ENCODE measurements at places on chromosomes 6 and 20.

- DNase-seq, result no peak
Observed at GRCh38 chr20:17466641-17467040, 64.5 kb downstream of the BFSP1 start.

DNA sequence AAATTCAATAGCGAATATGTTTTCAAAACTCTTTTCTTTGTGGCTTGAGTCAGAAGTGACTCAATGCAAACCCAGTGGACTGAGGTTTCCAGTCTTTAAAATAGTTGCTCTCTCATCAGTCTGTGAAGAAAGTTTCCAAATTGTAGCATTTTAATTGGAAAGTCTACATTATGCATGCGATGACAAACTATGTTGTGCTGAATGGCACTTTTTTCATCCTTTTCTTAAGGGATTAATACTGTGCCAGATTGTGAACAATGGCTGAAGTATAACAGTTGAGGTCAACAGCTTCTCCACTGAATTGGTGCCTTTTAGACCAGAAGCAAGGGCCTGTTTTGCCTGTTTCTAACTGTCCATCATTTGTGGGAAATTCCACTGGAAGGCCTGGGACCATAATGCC, 377.1 kb downstream of the BTBD9 start:
- no peak for DNase-seq

GRCh38 chr20:58590679-58591473, 60.2 kb upstream of the STX16 start:
- no peak for DNase-seq

DNA sequence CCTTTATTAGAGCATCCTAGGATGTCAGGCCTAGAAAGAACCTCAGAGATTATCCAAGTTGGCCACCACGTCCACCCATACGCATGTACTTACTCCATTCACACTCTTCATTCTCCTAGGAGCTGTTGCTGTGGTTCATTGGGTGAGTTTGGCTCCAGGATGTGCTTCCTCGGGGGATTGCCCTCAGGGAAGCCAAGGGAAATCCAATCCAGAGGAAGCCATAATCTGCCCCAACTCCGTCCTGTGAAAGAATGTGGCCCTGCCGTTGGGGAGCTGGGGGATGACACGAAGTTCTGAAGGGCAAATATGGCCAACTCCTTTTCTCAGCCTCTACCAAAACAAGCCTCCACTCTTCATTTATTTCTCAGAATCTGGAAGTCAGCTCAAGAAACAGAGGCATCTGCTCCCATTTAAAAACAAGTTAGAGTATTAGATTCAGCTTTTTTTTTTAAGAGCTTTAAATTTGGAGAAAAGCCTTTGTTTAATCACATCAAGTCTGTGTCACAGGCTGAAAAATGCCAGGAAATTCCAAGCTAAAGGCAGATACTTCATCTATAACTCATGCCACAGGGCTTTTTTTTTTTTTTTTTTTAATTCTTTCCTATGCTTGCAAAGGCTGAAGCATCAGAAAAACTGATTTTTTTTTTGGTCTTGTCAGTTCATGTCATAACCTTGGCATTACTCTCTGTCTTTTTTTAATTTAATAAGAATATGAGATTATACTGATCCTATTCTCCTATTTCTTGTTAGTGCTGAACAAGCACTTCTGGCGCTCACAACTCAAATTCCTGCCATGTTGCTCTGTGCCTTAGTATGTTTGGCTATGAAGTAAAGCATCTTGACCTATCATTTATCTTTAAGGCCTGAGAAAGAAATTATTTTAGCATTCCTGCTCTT, 480.9 kb upstream of the MARCKS start:
- no peak for DNase-seq

GRCh38 chr6:167244991-167245390, 46.1 kb upstream of the UNC93A start:
- no peak for DNase-seq

DNA sequence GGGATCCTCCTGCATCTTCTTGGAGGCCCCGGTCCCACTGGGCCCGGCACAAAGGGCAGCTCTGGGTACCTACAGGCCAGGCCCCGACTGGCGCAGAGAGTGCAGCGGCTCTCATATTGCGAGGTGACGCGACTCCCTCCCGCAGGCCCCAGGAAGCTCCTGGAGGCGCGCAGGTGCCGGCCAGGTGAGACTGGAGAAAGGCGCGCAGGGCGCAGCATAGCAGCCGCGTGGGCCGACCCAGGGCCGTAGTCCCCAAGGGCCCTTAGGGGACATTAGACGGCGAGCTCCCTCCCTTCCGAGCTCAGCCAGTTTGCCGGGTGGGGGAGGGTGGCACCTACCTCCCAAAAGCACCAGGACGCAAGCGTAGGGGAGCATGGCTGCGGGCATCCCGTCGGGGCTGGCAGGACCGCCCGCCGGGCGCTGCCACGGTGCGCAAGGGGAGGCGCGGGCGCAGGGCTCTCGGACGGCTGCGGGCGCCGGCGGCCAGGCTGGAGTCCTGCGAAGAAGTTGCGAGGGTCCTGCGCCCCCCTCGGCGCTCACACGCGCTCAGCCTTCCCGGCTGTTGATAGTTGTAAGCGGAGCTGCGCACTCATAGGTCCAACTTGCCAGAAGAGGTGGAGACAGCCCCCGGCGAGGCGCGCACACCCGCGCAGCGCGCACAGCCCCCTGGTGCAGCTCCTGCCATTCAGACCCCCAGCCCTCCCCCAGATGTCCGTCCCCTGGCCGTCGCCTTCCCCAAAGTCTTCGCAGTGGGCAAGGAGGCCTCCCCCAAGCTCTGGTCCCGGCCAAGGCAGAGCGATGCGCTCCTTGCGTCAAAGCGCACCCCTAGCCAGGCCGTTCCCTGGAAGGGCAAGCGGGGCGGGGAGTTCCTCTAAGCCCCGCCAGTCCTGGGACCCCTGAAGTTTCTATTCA, 622 bp downstream of the APCDD1L start:
- DNase-seq, result no peak

- no peak for DNase-seq
Observed at GRCh38 chr6:37980222-37980595, 160.7 kb downstream of the ZFAND3 start.

GRCh38 chr6:113894712-113895674, 37.8 kb downstream of the MARCKS start:
- DNase-seq, result no peak

- DNase-seq, result no peak
Observed at GRCh38 chr20:50335105-50335504, 144.5 kb downstream of the CEBPB start.

- DNase-seq, result no peak
Observed at GRCh38 chr6:156024339-156024738, 568.7 kb upstream of the NOX3 start.

DNA sequence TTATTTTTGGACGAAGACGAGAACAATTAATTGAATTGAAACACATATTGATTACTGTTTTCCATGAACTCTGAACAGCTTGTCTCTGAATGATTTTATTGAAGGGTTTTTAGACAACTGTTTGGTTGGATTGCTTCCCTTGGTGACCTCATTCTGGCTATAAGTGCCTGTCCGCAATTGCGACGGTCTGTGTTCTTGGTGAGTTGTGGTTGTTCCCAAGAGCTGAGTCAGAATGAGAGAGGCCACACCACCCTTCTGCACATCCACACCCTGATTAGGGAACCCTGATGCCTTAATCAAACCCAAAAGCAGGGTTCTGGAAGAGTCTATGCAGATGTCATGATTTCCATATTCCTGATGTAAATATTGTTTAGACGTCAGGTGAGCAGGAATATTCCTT, 747.0 kb downstream of the PTPRT start:
- DNase-seq, result no peak

GRCh38 chr20:2617099-2617714, 35.2 kb upstream of the NOP56 start:
- DNase-seq, result no peak

DNA sequence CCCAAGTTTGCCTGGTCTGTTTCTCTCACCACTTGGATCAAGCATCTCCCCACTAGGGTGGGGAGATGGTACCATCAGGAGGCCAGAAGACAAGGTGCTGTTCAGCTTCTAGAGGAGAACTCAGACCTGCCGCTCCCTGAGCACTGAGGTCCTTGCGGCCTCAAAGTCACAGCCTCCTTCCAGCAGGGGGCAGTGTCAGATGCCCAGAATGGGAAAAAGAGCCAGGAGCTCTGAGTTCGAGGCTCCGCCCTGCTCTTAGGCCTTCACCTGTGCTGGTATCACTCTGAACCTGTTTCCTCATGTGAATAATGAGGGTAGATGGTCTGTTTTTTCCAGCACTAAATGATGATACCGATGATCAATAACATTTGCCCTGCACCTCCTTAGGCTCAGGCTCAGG, 68.7 kb downstream of the TOX2 start:
- peak; percentile 32 for DNase-seq

- no peak for DNase-seq
Observed at GRCh38 chr6:103672169-103672568, 1187.5 kb downstream of the HACE1 start.

DNA sequence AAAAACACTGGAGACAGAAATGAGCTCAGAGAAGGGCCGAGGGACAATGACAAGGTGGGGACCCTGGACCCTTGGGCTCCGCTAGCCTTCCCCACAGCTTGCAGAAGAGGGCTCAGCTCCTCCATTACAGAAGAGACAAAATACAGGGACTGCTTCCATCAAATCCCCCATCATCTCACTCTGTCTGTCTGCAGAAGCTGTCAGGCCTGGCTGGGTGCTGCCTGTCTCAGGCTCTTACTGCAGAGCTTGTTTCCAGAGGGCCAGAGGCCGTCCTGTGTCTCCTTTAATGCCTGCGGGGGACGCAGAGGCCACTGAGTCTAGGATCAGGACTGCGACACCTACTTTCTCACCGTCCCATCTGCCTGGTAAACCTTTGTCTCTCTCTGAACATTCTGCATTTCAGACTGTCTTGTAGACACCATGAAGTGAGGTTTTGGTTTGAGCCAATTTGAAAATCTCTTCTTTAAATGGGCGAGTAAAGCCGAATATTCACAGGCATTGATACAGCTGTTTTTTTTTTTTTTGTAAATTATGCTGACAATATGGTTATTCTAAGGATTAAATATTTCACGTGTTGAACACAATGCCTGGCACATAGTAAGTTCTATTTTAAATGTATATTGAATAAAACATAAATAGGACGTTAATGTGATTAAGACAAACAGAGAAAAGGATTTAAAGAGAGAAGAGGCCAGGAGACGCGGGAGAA, 28.3 kb downstream of the RNASET2 start:
- no peak for DNase-seq

GRCh38 chr6:170296423-170296745, 5.5 kb upstream of the DLL1 start:
- no peak for DNase-seq

DNA sequence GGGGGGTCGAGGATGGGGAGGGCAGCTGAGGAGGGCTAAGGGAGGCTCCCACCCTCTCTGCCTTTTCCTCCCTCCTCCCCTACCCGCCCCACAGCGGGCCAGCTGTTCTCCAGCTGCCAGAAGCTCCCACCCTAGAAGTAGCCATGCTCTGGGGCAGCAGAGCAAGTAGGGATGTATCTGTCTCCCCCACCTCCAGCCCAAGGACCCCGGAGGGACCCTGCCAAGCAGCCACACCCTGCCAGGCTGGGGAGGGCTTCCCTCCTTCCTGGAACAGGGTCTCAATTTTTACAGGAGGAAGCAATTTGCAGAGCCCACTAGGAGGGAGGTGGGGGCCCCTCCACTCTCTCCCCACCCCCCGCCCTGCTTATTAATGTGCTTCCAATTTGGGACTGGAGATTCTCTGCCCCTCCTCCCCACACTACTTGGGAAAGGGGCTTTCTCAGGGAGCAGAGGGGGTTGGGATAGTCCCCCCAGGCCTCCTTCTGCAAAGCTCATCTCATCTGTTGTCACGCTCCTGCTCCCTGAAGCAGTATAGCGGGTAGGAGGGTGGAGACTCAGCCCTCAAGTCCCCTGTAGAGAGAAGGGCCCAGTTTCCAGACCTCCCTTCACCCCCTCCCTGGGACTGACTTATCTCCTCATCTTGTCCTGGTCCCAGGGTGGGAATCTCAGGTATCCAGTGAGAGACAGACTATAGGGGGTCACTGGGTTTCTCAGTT, 4.5 kb downstream of the TEAD3 start:
- DNase-seq, result no peak

DNA sequence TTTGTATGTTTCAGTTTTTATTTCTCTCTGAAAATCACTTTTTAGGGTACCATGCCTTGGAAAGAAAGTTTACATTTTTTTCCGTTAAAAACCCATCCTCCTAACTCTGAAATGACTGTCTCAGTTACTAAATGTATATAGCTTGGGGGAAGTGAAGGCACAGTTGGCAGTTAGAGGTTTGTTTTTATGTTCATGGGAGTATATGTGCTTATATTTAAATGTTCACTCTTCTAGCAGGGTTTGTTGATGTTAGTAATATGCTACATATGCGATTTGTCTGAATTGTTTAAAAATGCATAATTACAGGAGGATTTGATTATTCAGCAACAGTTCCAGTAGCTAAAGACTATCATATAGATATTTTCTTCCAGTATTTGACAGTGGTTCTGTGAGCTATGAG, 31.1 kb downstream of the CDKAL1 start:
- DNase-seq, result no peak

GRCh38 chr20:11906626-11907480, 10.8 kb upstream of the BTBD3 start:
- DNase-seq, result no peak

GRCh38 chr6:167529444-167530335, 204.8 kb downstream of the TTLL2 start:
- DNase-seq, result no peak

DNA sequence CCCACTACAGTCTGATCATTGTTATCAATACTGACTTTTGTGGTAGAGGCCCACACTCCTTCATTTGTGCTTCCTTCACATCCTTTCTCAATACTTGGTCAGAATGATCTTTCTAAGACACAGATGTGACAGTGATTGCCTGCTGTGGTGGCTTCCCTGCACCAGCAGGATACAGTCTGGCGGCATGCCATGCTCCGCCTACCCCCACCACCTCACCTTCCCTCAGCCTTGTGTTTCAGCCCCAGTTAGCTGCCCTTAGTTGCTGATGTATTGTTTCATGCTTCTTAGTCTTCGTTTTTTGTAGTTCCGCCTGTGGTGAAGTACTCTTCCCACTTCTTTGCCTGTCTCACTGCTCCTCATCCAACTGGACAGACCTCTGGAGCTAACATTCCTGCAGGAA, 10.9 kb downstream of the LRRC1 start:
- no peak for DNase-seq

DNA sequence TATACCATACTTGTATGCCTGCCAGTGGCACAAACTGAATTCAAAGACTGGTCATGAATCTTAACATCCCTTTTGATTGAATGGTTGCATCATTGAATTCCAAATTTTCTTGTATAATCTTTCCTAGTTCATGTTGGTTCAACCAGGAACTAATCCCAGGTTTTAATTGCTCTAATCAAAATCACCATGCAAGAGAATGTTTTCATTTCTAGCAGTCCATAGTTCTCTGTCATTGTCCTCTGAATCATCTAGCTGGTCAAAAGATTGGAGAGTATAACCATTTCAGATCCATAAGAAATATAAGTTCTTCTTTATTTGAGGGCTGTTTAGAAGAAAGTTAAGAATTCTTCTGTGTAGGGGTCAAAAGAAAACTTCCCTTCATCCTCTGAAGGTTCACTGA, 57.2 kb downstream of the ZNF292 start:
- no peak for DNase-seq

GRCh38 chr20:22796469-22797077, 212.2 kb upstream of the FOXA2 start:
- DNase-seq, result no peak

GRCh38 chr6:71482742-71483141, 194.1 kb downstream of the OGFRL1 start:
- DNase-seq, result no peak
